ENCODE measurements at places on chromosomes 6 and 20.

- no peak for DNase-seq
These were observed 41.2 kb upstream of the DST start for GRCh38 chr6:56683882-56684281.

- DNase-seq: no peak
These were observed 287.6 kb downstream of the ESR1 start for GRCh38 chr6:152094992-152095592.

GRCh38 chr6:118905084-118905483, 11.1 kb downstream of the ASF1A start:
- DNase-seq: no peak

GRCh38 chr20:8154638-8155037, 22.6 kb downstream of the PLCB1 start:
- DNase-seq: no peak

GRCh38 chr20:61573415-61574305, 321.6 kb downstream of the CDH4 start:
- DNase-seq: no peak

- no peak for DNase-seq
These were observed 53.2 kb downstream of the PTPN1 start for GRCh38 chr20:50563133-50563944.

GRCh38 chr6:40732878-40733277, 145.7 kb upstream of the LRFN2 start:
- DNase-seq: no peak

DNA sequence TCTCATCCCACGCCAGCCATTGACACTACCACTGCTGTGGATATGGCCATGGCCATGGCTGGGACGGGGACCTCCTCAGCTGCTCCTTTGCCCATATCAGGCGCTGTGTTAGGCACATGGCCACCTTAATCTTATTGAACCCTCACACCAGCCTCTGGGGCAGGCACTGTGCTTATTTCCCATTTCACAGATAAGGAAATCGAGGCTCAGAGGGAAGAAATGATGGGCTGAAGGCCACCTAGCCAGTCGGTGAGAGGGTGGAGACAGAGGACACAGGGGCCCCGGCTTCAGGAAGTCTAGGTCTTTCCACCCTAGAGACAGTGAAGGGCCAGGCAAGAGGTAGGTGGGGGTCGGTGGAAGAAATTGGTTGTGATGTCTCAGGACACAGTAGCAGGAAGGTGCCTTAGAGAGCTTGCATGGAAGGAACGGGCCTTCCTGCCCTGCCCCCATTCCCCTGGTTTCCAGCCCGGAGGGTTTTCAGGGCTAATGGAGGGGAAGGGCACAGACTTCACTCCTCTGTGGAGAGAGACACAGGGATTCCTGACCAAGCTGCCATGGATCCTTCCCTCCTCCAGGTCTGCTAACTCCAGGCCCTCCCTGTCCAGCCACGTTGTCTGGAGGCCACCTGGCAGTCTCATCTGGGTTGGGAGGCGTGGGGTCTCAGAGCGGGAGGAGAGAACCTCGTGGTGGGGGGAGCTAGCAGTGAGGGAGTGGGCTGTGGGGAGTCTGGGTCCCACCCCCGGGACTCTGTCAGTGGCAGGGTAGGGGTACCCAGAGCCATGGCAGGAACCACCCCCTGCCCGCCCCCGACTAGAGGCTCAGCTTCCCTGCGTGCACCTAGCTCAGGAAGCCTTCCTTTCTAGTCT, 120.4 kb downstream of the VEGFA start:
- no peak for DNase-seq

- DNase-seq: no peak
These were observed 49.5 kb upstream of the CCN6 start for GRCh38 chr6:112004201-112005012.

DNA sequence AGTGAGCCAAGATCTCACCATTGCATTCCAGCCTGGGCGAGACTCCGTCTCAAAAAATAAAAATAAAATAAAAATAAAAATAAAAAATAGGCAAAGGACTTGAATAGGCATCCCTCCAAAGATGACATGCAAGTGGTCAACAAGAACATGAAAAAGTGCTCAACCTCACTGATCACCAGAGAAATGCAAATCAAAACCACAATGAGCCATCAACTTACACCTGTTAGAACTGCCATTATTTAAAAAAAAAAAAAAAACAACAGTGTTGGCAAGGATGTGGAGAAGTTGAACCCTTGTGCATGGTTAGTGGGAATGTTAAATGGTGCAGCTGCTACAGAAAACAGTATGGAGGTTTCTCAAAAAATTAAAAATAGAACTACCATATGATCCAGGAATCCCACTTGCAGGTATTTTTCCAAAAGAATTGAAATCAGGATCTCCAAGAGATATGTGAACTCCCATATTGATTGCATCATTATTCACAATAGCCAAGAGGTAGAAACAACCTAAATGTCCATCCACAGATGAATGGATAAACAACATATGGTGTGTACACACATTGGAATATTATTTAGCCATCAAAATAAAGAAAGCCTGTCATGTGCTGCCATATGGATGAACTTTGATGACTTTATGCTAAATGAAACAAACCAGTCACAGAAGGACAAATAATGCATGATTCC, 2.8 kb downstream of the C20orf203 start:
- DNase-seq: no peak

GRCh38 chr20:37995856-37996605, 37.2 kb downstream of the TTI1 start:
- no peak for DNase-seq

DNA sequence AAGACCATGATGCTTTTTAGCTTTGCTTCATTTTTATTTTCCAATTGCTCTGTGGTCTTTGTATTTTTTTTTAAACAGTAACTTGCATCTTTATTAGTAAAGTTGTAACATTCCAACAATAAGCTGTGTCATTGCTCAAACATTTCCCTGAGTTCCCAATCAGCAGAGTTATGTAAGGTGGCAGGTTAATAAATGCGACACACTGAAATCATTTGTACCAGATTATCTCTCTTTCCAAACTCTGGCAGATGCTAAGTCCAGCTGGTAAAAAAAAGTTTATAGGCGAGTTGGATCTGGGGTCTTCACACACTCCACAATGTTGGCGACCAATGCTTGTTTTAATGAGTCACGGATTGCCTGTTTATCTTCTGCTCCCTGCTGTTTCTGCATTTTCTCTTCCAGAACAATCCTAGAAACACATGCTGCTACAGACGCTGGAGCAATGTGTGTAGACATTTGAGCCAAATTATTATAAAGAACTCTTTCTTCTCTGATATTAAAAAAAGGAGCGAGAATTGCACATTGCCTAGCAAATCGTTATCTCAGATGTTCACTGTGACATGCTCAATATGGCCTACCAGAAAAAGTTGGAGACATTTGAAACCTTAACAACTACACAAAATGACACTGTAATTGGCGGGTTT, 113.6 kb upstream of the IFNGR1 start:
- DNase-seq: no peak

DNA sequence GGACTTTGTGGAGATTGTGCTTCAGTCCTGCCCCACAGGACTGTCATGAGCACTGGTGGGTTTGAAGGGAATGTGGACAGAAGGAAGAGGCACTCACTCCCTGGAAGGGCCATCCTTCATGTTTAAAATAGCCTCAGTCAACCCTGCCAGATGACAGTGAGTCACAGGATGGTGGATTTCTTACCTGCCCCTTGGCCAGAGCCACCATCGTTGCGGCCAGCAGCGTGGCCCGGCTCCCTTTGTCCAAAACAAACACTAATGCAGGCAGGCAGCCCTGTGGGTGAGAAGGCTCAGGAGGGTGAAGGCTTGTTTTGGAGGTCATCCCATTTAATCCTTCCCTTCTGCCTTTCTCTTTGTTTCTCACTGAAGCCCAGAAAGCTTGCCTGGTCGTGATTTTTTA, 422.7 kb downstream of the CD83 start:
- DNase-seq: no peak

DNA sequence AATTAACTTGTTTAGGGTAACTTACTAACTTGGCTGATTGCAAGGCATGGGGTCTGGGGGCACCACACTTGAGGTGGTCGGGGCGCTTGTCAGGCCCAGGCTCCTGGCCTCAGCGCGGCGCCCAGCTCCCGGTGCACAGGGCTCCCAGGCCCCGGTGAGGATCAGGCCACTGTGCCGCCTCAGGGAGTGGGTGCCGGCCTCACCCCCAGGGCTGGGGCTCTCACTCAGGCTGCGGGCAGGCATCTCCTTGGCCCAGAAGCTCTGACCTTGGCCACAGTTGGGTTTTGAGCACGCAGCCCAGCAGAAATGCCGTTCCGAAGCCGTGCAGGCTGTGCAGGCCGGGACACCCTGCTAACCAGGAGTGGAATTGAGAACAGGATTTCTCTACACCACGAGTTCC, 37.8 kb upstream of the BHLHE23 start:
- DNase-seq: no peak

DNA sequence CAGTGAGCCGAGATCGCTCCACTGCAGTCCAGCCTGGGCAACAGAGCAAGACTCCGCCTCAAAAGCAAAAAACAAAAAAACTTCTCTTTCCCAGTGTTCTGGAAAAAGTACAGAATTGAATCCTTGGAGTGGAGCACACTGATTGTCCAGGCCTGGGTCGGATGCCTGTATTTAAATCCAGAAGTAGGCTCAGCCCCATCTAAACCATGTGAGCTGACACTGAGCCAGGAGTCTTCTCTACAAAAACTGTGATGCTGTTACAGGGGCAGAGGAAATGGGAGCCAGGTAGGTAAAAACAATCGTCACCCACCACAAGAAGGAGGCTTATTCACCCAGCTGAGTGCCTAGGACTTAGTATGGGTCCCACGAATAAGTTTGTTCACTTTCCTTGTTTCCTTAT, 43.0 kb upstream of the PTPN1 start:
- no peak for DNase-seq

All from CD4-positive, alpha-beta T cell treated with Interleukin-10 for 1 hour (primary cell).